ENCODE measurements at places on chromosomes 12 and 14.

- no peak for DNase-seq
Observed at GRCh38 chr12:39886106-39886505, 219.8 kb downstream of the SLC2A13 start.

DNA sequence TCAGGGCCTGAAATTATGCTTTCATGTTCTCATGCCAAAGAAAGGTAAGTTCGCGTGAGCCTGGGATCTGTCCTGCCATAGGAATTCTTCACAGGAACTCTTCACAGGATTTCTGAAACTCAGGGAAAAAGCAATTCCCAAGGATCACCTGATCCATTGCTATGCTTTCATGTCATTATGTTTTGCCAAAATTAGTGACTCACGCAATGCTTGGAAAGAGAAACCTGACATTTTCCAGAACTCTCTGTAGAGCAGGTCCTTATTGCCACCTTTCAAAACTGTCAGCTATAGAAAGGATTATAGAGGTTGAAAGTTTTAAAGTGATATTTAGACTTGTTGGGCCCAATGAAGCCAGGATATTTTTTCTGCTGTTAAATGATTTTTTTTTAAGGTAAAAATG, 6.3 kb upstream of the KCNJ8 start:
- no peak for DNase-seq

DNA sequence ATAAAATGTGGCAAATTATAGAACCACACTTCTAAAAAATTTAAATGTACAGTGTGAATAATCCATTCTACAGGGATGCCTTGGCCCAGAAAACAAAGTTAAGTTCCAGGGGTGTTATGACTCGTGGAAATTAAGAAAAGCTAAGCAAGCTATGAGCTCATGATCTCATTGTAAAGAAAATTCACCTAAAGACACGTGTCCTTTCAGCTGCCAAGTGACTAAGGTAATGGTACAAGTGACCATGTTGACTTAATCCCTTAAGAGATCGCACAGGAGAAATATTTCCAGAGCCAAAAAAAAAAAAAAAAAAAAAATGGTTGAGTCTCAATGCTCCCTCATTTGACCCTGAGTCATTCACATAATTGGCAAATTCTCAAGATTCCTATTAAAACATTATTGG, 51.4 kb upstream of the ANO2 start:
- no peak for DNase-seq

GRCh38 chr14:97539411-97539795, 742.2 kb downstream of the VRK1 start:
- no peak for DNase-seq

GRCh38 chr14:104081951-104082464, 3.5 kb upstream of the ASPG start:
- no peak for DNase-seq

- DNase-seq = no peak
Observed at GRCh38 chr14:50924843-50925242, 19.4 kb downstream of the PYGL start.

GRCh38 chr12:44143175-44143574, 307.3 kb downstream of the TMEM117 start:
- DNase-seq = no peak

DNA sequence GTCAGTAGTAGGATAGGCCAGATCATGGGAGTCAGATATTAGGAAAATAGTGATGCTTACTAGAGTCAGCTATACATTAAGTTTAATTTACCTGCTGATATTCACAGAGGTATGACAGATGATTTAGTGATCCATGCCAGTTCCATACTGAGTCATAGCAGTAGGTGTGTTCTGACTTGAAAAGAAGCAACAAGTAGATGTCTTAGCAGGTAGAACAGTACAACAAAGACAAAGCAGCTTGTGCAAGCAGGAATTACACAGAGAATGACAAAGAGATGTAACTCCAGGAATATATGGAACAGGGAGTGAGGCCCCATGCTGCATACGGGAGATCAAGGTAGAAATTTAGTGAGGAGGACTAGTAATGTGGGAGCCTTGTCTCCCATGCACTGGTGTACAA, 556.9 kb downstream of the SLC16A7 start:
- DNase-seq = no peak

DNA sequence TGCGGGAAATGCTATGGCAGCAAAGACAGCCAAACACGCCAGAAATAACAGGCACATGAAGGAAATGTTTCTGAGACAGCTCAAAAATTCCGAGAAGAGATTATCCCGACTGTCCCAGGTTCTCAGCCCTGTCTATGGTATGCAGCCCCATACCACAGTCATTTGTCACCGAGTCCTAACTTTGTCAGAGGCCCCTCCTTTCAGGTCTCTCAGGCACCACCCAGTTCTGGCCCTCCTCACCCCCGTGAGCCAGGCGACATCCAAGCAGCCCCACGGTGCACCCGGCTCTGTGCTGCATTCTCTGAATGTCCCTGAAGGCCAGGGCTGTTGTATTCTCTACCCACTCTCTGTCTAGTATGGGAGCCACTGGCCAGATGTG, 24.0 kb downstream of the SSH1 start:
- DNase-seq = no peak

DNA sequence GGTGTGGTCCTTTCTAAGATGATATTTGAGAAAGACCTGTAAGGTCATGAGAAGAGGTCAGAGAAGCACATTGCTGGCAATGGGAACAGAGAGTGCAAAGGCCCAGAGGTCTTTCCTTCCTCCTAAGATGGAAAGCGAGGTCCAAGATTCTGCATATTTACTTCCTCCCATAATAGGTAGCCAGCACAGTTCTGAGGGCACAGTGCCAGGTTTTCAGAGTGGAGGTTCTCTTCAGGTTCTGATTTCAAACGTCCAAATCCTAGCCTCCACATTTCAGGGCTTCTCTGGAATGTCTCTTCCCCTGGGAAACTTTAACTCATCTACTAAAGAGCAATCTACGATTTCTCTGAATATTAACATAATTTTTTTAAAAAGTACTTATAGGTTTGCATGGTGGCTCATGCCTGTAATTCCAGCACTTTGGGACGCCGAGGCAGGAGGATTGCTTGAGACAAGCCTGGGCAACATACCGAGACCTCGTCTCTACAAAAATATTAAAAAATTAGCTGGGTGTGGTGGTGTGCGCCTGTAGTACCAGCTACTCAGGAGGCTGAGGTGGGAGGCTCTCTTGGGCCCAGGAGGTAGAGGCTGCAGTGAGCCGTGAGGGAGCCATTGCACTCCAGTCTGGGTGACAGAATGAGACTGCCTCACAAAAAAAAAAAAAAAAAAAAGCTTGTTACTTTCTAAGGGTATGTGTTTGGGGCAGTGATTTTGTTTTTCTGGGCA, 526 bp upstream of the MRPL42 start:
- DNase-seq = no peak

GRCh38 chr12:70920251-70920851, at the start of gene PTPRR:
Gene PTPRR (minus strand): TSS chr12:70920738. CDS start chr12:70920390, 348 bp downstream.
- DNase-seq = no peak

- no peak for DNase-seq
Observed at GRCh38 chr12:22677781-22678574, 53.0 kb downstream of the ETNK1 start.

- DNase-seq = no peak
Observed at GRCh38 chr14:77128414-77128891, 13.1 kb downstream of the ZDHHC22 start.

GRCh38 chr12:108804271-108804953, 53.0 kb downstream of the SSH1 start:
- DNase-seq = no peak

DNA sequence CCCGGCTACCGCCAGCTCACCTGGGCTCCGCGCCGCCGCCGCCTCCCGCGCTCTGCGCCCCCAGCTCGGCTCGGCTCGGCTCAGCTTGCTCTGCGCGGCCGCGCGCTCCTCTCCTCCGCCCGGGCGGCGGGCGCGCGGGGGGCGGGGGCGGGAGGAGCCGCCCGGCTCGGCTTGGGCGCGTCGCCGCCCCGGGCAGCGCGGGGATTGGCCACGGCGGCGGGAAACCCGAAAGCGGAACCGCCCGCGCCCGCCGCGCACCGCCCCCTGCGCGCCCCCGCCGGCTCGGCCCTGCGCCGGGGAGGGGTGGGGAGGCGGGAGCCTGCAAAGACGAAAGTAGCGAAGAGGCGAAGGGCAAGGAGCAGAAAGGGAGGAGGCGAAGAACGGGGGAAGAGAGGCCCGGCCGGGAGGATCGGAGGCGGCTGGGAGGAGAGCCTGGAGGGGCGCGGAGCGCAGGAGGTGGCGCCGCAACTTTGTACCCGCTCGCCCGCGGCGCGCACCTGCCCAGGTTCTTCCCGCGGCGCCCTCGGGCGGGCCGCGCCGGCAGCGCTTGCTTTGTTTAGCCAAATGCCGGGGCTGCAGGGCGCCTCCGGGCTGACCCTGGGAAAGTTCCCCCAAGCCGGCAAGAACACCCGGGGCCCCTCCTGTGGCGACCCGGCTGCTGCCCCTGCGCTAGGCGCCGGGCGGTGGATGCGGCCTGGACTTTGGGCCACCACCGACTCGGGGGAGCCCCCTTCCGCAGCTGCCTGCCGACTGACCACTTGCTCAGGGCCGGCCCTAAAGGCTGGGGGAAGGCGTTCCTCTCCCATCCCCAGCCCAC, at the start of gene CAMKK2:
Gene CAMKK2, minus strand, starts transcription at position 92 of the 817 bp plus-strand sequence. CDS start 22,183 bp downstream, outside the sequence.
- DNase-seq = peak; percentile 92

- DNase-seq = no peak
Observed at GRCh38 chr12:6275928-6276887, 34.3 kb upstream of the PLEKHG6 start.

GRCh38 chr12:124750787-124751471, 112.7 kb downstream of the SCARB1 start:
- DNase-seq = no peak

DNA sequence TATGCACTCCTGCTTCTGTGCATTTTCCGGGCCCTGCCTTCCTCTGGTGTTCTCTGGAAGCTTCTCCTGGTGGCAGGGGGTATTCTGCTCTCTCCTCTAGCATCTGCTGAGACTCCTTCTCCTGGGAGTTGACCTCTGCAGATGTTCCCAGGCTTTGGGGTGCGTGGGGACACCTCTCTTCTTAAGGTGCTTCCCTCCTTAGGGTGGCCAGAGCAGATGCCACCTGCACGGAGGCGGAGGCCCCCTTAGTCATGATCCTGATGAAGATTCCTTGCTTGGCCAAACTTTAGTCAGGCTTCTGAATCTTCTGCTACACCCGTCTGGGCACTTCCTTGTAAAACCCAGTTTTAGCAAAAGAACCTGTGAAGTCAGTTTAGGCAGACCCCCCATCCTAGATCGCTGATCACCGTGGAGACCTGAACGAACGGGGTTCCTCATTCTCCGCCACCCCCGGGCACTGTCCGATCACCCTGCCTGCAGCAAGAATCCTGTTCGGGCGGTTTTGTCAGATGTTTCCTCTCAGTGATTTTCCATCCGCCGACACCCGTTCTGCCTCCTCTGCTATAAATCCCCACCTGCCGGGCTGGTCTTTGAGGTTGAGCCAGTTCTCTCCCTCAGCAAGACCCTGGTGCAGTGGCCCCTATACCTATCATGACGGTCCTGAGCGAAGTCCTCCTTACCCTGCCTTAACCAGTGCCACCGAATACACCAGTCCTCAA, 111.9 kb downstream of the CALM1 start:
- no peak for DNase-seq

Data from naive B cell (primary cell).